ENCODE measurements at places on chromosomes 7 and 10.

DNA sequence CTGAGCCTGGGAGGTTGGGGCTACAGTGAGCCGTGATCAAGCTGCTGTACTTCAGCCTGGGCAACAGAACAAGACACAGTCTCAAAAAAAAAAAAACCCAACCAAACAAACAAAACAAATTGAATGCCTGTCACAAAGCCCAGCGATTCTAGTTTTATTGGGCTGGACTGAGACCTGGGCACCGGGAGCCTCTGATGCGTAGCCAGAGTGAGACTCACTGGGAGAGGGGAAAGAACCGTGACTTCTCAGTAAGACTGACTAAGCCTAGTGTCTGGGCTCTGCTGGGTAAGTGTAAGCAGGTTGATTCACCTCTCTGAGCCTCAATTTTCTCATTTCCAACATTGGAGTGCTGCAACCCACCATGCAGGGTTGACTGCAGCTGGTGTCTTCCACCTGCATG lies 10.1 kb upstream of the LEP start:
- no peak for DNase-seq

DNA sequence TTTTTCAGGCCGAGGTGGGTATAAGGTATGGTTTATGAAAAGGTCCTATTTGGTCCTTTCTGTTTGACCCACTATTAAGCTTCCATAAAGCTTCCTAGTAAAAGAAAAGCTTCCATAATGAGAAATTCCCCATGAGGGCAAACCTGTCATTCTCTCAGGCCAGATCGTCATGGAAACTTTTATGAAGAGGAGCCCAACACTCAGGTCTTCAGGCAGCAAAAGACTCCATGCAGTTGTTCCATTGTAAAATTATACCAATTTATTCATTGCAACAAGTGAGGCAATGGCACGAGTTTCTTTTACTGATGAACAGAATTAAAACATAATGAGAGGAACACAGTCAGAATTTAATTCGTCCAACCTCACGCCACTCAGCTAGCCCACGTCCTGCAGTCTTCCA lies 188.6 kb downstream of the MTERF1 start:
- DNase-seq, result no peak

- no peak for DNase-seq
These were observed 126.4 kb downstream of the GNAT3 start for GRCh38 chr7:80385508-80385907.

DNA sequence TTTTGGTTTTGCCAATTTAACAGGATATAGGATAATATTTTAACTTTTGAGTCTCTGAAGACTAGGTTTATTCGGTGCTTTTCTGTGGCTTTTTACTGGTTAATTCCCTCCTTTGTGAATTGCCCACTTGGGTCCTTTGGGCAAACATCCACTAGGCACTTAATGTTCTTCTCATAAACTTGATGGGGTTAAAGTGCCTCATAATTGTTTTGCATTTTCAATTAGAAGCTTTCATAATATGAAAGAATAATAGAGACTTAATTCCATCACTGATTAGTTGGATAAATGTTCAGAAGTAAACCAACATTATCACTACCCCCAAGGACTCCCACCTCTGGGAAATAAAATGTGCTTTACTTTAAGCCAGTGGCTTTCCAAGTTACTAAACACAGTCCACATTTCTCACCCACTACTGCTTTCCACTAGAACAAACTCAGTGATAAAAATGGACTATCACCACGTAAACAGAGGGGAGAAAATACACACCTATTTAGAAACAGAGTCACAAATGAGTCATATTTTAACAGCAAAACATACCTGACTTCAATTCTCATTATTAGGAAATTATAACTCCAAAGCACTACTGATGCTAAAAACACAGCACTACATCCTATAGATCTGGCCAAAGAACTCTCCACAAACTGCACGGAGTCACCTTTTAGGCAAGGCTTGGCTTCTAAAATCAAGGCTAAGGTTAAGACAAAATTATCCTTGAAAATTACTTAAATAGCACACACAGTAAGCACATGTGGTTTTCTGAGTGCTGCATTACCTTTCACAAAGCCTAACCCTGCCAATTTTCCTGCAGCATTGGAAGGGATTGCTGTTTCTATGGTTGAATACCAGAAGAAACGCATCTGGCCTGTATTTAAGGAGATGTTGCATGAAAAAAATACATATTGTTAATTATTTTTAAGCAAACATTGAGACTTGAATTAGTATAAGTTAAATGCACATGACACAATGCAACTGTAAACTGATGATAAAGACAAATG lies 41.2 kb downstream of the PARD3 start:
- DNase-seq, result no peak

DNA sequence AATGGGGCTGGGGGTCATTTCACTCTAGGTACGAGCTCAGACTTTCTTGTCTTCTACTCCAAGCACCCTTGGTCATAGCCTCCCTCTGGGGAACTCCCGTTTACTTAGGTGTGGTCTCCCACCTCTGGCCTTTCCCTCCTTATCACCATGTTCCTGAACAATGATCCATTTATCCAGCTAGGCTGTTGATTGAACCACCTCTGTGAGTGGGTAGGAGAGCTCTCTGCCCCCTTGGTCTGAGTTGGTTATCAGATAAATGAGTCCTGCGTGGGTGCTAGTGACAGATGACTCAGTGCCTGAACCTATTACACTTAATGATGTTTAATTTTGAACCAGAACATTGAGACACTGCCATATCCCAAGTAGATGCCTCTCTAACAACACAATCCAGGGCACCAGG lies 9.4 kb downstream of the BLNK start:
- no peak for DNase-seq

DNA sequence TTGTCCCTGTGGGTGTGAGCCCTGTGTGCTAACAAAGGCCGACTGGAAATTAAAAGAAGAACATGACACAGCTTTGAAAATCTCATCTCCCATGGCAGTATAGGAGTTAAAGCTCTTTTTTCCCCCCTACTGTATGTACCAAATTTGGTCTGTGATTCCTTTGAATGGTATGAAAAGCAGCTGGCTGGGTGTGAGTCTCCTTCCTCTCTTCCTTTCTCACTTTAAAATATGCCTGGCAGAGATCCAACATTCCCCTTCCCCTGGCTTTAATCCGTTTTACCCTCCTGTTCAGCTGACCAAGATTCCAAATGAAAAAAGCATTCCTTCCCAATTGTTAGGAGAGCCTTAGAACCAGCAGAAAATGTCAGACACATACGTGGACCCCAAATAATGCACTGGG lies 225.0 kb upstream of the CELF2 start:
- DNase-seq, result no peak

GRCh38 chr7:100358857-100359212 lies 918 bp downstream of the PILRB start:
- no peak for DNase-seq

DNA sequence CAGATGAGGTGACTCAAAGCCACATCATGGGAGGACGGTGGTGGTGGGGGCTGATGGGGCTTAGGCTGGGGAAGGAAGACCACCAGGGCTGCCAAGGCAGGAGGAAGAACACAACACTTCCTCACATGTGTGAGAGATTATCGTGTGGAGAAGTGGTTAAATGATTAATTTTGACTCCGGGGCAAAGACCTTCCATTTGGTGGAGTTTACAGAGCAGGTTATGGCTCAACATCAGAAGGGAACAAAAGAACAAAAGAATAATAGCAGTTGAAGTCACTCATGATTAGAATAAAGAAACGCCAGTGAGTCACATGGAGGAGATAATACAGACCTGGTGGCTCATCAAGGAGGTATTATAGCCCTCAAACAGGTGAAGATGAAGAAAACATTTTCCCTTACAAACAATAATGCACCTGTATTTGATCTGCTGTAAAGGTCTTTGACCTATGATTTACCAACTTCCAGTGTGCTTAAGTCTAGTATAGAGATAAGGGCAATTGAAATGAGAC lies 170.1 kb downstream of the PKD1L1 start:
- DNase-seq, result no peak

DNA sequence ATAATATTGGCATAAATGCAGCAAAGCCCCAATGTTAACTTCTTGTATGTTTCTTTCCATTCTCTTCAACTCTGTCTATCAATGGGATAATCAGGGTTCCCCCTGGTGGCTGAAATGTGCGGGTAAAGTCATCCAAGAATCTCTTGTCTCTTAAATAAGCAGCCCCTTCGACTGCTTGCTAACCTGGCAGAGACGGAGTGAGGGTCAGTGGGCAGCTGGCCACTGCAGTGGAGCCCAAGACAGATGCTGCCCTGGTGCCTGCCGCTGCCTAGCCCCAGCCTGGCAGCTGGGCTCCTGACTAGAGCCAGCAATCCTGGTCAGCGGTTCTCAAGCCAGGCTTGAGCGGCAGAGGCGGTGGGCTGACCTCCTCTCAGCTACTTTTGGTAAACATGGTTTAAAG lies 248.9 kb downstream of the COBL start:
- DNase-seq, result peak; percentile 75

DNA sequence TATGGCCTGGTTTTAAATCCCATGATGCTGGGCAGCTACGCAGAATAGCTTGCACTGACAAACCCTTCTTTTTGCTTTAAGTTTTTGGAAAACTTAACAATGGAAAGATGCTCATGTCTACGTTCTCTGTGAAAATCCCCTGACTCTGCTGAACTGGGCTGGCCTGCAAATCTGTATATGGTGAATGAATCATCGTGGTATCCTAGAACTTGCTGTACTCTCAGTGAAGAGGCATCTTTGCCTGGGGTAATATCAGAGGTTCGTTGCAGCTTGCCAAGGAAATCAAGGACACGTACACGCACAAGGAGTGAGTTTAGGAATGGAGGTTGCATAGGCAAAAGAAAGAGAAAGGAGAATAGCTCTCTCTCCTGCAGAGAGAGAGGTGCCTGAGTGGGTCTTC lies 382.0 kb upstream of the ADARB2 start:
- no peak for DNase-seq

DNA sequence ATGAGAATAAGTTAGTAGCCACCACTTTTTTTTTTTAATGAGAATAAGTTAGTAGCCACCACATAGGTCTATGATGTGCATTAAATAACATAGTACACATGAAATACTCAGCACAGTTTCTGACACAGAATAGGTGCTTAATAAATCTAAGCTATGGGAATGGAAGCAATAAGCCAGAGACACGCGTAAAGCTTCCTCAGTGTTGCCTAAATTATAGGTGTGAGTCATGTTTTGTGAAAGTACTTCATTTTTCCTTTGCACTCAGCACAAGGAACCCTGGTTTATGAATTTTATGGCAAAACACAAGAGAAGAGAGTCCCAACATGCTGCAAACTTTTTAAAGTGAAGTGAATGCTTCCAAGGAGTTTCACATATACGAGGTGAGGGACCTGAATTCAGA lies 267.4 kb downstream of the RNLS start:
- DNase-seq, result no peak

DNA sequence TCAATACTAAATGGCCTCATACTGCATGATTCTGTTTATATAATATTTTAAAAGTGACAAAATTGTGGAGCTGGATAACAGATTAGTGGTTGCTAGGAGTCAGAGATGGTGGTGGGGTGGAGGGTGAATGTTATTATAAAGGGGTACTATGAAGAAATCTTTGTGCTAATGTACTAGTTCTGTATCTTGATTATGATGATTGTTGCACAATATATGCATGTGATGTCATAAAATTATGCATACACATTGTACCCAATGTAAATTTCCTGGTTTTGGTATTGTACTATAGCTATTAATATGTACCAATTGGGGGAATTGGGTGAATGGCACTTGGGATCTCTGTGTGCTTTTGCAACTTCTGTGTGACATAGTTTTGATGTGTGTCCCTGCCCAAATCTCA lies 112.2 kb downstream of the TMEM26 start:
- DNase-seq, result no peak

Measured in nephron progenitor cell (in vitro differentiated cells).